NCI-H146 (cell line): ENCODE measurements at places on chromosomes 3 and 15.

- no peak for DNase-seq
These were observed 241.7 kb upstream of the ICE2 start for GRCh38 chr15:60720493-60721256.

GRCh38 chr3:53999725-54000124 lies 108.1 kb upstream of the SELENOK start:
- DNase-seq = no peak

- no peak for DNase-seq
These were observed 125.3 kb downstream of the TLE3 start for GRCh38 chr15:69972436-69972835.

DNA sequence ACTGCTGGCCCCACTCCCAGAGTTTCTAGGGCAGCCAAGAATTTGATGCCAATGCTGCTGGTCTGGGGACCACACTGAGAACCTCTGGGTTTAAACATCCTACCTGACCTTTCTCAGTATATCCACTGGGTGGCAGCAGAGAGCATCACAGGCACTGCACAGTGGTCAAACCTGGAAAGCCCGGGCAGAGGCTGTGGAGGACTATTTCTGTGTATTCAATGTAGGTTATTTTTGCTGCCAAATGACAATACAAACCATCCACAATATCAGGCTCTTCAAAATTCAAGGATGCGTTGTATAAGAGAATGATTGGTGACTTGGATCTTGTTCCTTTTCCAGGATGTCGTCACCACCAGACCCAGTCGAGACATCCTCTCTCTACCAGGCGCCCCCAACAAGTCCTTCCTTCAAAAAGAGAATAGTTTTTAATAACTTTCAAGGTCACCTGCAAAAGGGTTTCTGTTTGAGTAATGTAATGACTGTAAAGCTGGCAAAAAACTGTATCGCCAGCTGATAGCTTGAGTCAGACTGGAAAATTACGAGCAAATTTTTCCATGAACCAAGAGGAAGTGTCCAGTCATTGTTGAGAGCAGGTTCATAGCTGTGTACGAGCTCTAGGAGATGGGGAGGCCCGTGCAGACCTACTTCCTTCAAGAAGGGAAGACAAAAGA lies 30.5 kb upstream of the MYZAP start:
- peak; percentile 48 for DNase-seq

GRCh38 chr3:133573629-133574194 lies at the start of gene CDV3:
TSS of gene CDV3 (plus strand) at chr3:133573686. CDS start at chr3:133574045, 359 bp downstream.
- no peak for DNase-seq

GRCh38 chr3:105516972-105517371 lies 150.3 kb downstream of the ALCAM start:
- DNase-seq = no peak

- no peak for DNase-seq
These were observed 300.6 kb downstream of the TBL1XR1 start for GRCh38 chr3:176896640-176897039.

DNA sequence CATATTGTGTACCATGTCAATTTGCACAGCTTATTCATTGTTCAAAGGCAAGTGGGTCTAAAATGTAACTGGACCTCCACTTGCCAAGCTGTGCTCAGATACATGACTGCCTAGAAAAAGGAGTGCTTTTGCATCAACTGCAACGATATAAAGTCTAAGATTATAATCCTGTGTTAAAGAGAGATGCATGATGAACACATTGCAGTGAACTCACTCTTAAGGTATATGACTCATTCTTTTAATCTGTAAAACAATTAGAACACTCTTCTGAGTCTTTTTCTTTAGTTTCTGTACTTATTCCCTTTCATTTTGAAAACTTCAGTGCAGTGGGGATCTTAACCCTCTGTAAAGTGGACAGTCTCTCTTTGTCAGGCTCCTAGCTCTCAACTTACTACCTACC lies 982.8 kb downstream of the ROBO1 start:
- DNase-seq = no peak

DNA sequence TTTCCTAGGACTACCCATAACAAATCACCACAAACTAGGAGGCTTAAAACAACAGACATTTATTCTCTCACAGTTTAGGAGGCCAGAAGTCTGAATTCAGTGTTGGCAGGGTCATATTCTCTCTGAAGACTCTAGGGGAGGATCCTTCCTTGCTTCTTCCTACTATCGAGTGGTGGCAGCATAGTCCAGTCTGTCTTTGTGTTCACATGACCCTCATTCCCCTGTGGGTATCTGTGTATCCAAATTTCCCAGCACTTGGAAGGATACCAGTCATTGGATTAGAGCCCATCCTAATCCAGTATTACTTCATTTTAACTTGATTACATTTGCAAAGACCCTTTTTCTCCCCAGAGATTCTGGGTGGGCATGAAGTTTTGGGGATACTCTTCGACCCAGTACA lies 63.8 kb downstream of the GMPS start:
- DNase-seq = no peak

DNA sequence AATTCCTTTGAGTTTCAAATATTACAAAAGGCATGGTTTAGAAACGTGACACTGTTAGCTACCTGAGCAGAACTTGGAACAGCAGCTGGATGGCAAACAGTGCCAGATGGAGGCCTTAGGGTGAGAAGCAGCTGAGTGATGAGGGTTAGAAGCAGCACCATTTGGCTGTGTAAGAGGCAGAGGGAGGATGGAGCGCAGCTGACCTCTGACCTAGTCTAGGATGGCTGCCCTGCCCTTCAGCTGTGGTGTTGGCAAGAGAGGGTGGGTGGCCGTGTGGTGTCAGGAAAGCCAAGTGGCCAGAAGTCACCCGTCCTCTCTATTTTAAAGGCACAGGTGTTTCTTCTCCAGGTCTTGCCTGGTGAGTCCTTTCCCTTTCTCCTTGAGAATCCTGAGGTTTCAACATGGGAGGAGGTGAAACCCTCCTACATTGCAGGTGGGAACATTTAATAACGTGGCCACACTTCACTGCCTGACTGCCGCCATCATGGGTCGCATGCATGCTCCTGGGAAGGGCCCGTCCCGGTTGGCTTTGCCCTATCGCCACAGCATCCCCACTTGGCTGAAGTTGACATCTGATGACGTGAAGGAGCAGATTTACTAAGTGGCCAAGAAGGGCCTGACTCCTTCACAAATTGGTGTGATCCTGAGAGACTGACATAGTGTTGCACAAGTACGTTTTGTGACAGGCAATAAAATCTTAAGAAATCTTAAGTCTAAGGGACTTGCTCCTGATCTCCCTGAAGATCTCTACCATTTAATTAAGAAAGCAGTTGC lies 17.6 kb downstream of the BCL2L10 start:
- DNase-seq = no peak

- no peak for DNase-seq
These were observed 3.2 kb upstream of the PLSCR2 start for GRCh38 chr3:146472611-146473010.

DNA sequence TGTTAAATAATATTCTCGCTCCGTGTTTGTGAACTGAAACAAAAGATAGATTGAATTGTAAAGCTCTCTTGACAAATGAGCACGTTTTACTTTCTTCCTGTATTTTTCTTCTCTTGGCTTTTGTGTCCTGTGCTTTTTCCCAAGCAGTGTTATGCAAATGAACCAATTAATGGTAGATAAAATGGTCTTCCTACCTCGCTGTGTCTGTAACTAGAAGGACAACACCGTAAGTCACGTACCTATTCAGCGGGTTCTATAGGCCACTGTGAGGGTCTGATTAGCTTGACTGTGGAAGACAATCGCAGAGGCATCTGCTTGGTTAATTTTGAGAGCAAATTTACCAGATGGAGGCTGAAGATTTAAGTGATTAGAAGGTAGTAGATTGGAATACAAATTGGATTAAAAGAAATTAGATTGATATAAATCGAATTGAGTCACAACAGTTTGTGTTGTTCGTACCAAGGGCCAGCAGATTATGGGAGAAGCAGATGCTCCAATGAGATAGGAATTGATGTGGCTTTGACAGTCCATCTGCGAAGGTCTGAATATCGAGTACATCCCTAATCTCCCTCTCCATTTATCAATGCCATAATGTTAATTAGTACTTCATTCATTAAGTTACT lies 40.2 kb downstream of the ROBO2 start:
- peak; percentile 50 for DNase-seq

DNA sequence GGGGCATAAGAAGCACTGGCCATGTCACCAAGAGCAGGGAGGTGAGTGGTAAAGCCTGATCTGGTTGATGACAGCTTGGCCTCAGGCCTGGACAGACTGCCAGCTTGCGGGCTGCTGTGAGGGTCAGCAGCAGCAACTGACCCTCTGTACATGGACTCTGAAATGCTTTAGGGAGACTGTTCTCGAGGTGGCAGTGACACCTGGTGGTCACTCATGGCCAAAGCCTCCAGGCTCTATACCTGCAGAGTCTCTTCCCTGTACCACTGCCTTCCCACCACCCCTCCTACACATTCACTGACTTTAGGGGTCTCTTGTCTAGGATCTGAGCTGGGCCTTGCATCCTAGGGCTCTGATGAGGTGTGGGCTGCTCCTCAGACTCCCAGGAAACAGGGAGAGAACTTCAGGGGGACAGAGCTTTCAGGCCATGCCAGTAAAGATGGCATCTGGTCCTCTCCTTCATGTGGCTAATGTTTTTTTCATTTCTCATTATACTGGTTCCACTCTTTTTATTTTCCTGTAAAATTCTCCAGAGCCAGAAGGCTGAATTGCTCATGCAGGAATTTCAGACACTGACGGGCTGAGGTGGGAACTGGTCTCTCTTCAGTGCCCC lies 17.2 kb upstream of the TIMP4 start:
- peak; percentile 14 for DNase-seq

- no peak for DNase-seq
These were observed 416.0 kb upstream of the TMCO5A start for GRCh38 chr15:37518436-37518835.

- DNase-seq = peak; percentile 21
These were observed 3.0 kb downstream of the ROBO2 start for GRCh38 chr3:77042882-77043281.

DNA sequence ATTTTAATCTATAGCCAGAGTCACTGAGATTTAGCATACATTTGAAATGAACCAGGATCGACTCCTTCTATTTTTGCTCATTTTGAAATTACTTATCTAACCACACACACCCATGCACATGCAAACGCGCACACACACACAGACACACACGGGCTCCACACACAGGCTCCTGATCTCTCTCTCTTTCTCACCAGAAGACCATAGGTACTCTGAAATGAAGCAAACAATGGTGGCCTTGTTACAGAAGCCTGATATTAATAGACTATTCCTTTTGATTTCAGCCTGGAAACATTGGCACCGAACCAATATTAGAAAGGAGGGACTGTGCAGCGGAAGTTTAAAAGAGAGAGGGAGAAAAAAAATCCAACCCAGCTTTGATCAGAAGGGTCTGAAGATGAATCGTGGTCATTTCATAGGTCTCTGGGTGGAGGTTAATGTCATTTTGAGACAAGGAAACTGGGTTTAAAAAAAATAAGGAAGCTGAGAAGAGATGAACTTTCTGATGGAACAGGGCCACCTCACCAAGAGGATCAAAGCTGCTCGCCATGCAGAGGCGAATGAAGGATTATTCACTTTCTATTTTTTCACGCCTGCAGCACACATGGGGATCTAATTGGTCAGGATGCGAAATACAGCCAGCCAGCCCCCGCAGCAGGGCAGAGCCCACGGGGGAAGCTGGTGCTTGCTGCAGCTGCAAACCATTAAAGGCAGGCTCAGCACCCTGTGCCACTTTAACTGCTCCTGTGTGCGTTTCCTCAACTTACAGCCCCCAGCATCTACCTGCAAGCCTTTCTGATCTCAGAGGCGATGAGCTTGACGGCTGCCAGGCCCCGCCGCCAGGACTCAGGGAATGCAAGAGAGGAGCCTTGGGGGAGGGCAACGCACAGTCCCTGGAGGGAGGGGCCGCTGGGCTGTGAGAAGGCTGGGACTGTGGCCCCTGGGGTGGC lies 88.8 kb downstream of the HES1 start:
- no peak for DNase-seq

DNA sequence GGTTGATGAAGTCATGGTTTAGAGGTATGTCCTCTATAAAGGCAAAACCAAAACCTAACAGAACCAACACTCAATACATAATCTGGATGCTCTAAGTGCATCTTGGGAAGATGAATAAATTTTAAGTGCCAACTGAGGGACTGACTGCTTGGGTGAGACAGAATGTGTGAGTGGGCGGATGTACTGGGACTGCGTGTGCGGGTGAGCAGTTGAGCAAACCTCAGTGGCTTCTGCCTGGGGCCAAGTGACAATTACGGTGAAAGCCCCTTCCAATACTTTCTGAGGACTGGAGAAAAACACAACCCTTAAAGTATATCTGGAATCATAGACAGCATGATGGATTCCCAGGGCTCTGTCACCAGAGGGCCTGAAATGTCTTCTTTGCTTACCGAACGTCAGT lies 80.1 kb upstream of the FEZF2 start:
- DNase-seq = no peak

DNA sequence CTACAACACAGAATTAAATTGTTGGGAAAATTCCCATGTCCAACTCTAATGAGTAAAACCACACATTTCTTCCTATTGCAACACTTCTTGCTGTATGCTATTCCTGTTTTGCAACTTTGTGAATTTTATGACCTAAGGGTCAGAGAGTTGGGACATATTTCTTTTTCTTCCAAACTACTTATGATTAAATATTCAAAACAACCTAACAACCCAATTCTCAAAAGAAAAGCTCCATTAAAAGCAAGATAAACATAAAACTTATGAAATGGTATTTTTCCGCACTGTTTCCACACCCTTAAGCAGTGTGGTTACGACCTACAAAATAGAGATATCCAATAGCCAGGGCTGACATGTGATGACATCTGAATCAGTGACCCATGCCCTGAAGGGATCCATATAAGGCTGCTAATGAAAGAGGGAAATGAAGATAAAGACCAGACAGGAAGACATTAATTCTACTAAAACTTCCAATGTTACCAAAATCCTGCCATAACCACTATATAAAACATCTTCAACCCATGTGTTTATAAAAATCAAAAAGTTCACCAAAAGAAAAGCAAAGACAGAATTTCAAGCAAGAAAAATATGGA lies 45.6 kb downstream of the DMXL2 start:
- no peak for DNase-seq

GRCh38 chr3:108661699-108662098 lies 72.2 kb downstream of the DZIP3 start:
- DNase-seq = no peak

DNA sequence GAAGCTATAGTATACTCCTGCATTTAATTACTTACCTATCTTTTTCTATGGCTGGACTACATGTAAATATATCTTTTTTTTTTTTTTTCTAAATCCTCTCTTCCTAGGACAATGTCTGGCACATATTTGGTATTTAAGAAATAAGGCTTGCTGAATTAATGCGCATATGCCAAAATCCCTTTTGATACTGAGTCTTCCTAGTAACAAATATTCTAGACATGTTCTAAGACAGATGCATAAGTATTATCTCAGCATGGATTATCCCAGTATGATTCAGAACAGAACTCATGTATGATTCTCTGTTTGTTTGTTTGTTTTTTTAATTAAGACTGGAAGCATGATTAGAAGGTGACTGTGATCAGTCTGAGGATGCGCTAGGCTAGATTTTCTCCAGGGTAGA lies 249.8 kb upstream of the ZNF717 start:
- DNase-seq = no peak

GRCh38 chr3:161890147-161890625 lies 393.6 kb downstream of the OTOL1 start:
- no peak for DNase-seq
